ENCODE measurements at places on chromosomes 5 and 9.

GRCh38 chr9:113395000-113395861 is 5.9 kb downstream of the ALAD start:
- DNase-seq = no peak

GRCh38 chr9:80707120-80707519 is 982.2 kb downstream of the TLE1 start:
- DNase-seq = no peak

DNA sequence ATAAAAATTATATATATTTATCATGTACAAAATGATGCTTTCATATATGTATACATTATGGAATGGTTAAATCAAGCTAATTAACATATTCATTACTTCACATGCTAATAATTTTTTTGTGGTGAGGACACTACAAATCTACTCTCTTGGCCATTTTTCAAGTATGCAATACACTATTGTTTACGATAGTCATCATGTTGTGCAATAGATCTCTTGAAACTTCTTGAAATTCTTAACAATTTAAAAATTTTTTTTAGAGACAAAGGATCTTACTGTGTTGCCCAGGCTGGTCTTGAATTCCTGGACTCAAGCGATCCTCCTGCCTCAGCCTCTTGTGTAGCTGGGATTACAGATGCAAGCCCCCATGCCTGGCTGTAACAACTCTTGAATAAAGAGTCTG is 45.2 kb upstream of the SHOC1 start:
- no peak for DNase-seq

- DNase-seq = no peak
Measured at GRCh38 chr5:1726956-1727355, 72.7 kb downstream of the MRPL36 start.
